Pancreas (tissue), 10 donors: ENCODE measurements at places on chromosomes 12 and 14. TPM values are rescaled to one million over a fixed set of nuclear protein-coding genes. Genes with fewer than 3 reads are reported as not detected.

DNA sequence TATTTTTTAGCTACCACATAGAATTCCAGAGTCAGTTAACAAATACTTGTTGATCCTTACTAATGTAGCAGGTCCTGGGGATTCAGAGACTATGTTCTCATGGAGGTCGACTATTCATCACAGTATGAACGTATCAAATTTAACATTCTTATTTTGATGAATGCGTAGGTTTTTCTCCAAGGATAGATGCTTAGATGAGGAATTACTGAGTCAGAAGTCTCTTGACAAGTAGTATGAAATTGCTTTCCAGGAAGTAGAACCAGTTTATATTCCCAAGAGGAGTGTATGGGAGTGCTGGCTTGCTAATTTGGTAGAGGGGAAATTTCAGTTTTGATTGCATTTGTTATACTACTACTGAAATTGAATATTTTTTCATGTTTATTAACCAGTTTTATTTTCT is 42.8 kb upstream of the CRADD start:
- no peak for DNase-seq

DNA sequence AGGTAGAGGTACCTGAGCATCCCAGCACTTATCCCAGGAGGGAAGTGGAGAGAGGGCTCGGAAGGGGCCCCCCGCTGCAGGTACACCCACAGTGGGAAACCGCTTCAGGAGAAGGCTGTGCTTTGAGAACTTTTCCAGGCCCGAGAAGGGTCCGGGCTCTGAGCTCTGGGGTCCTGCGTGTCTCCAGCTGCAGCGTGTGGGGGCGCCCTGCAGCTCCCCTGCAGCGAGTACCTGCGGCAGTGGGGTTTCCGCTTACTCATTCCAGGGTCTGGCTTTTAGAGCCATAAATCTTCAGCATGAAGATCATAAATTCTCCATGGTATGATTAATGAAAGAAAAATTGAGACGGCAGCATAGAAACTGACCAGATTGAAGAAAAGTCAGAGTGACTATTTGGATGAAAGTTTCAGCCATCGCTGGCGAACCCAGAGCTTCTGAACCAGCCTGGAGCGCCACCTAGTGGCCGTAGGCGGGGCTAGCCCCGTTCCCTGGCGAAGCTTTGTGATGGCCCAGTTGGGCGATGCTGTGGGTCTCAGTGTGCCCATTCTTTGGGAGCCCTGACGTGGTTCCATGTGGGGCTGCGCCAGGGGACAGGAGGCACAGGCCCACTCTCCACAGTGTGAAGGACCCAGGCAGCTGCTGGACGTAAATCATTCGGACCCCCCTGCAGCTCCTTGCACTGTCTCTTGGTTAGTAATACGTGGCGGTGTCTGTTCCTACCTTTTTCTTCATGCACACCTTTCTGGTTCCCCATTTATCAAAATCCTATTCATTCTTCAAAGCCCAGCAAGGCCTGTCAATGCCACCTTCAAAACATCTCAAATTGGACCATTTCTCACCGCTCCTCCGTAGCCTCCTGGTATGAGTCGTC is 198.2 kb downstream of the TSPAN9 start:
- DNase-seq, result peak; percentile 78

GRCh38 chr14:75794615-75795038 is 133.6 kb downstream of the TTLL5 start:
- DNase-seq, result no peak

DNA sequence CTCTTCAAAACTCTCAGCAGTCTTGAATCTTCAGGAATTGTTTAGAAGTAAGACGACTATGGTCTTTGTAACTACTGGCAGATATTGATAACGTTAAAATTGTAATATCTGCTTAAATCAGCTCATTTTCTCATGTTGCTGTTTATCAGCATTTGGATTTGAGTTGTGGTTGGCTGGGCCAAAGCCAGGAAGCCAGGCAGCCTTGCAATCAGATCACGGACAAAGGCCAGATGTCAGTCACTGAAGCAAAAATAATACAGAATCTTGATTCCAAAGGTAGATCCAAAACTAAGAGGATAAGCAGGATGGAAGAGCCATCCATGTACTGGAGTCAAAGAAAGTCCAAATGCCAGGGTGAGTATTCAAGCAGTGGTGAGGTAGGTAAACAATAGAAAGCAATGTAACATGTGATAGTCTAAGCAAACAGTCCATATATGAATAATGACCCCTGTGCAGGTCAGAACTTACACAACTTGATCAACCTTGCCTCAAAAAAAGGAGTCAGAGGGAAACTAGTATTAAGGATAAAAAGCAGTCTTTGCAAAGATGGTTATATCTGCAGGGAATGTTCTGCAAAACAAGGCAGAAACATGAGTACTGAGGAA is 95.8 kb upstream of the RAP1B start:
- DNase-seq, result no peak

GRCh38 chr12:18468246-18469075 is 207.1 kb downstream of the PIK3C2G start:
- DNase-seq, result no peak

- DNase-seq, result no peak
These were observed 9.0 kb downstream of the RPS6KL1 start for GRCh38 chr14:74913986-74914573.

DNA sequence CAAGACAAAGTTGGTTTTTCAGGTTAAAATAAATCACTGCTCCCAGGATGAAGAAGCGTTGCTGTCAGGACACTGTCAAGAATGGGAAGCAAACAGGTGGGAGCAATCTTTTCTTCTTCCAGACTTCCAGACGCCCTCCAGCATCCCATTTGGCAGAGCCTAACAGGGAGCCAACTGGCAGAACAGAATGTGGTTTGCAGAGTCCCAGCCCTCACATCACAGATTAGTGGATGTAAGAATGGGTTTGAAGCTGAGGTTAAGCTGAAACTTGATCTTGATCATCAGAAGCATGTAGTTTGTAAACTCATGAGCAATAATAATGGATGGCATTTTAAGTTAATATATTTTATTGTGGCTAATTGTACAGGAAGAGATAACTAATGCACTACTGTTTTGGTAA is 636.4 kb downstream of the SLC6A15 start:
- no peak for DNase-seq

DNA sequence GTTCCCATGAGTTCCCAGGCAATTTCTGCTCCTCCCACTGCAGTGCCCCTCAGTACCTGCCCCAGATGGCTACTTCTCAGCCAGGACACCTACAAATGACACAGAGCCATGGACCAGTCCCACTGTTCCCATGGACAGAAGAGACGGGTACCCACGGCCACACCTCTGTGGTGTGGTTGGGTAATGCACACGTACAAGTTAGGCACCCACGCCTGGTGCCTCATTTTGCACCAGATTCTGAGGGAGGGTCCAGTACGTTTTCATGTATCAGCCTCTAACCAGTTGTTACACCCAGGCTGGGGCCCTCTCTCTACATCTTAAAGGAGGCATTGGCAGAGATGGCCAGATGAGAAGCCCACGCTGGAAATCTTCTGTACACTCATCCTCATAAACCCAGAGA is 114.0 kb downstream of the DICER1 start:
- DNase-seq, result no peak

The CMKLR1 gene
- 7.4 TPM for total RNA-seq

The PDZRN4 gene
- total RNA-seq, result 0.12 TPM

The MANSC1 gene
- 15.7 TPM for total RNA-seq

The MAX gene
- 43.3 TPM for total RNA-seq

The CYP46A1 gene
- total RNA-seq, result 2.1 TPM

The DLGAP5 gene
- total RNA-seq, result 0.52 TPM

The WNT5B gene
- 0.95 TPM for total RNA-seq
